ACHN (cell line): ENCODE measurements at places on chromosomes 5 and 9.

DNA sequence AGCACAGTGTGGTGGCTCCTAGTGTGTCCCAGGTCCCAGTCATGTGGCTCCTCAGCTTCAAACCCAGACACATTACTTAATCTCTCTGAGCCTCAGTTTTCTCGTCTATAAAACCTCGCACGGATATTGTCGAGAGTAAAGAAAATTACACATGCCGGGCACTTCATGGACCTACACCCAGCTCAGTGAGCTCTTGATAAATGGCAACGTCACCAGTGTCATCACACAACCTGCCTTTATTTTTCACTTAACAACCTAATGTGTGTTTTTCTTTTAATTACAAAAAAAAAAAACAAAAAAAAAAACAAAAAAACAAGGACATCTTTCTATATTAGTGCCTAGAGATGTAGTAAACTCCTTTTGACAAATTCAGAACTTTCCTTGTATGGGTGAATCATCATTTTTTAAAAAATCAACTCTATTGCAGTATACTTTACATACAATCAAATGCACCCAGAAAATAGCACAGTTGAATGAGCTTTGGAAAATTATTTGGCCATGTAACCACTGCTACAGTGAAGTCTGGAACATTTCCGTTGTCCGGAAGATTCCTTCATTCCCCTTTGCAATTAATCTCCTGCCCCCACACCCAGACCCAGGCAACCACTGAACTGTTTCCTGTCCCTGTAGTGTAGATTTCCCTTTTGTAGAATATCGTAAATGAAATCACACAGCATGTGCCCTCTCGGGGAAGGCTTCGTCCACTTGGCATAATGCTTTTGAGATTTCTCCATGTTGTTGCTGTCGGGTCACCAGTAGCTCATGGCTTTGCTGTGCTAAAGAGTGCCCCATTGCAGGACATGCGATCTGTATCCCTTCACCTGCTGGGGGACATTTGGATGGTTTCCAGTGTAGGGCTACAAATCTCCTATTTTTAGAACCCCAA, 100.4 kb upstream of the LARP1 start:
- DNase-seq = no peak

DNA sequence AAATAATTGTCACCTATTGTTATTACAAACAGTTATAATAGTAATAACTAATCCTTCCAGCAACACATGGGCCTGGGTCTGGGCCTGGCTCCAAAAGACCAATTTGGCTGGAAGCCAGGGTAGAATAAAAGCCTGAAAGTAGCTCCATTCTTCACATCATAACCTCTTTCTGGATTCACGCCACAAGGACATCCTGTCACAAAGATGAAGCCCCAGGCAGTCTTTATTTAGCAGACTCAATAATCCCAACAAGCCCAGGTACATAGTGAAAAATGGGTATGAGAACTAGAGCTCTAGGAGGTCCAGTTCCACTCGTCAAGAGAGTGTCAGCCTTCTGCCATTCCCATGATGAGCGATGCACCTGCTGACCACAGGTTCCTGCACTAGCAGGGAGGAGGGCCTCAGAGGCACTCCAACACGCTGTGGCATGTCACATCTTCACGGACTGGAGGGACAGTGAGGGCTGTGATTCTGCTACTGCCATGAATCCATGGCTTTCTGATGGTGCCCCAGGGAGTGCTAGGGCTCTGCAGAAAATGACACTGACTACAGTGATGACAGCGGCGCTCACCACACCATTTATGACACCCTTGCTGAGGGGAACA, 124.9 kb downstream of the SPOCK1 start:
- DNase-seq = no peak

- no peak for DNase-seq
Measured at GRCh38 chr5:154301726-154302125, 111.2 kb downstream of the GALNT10 start.

DNA sequence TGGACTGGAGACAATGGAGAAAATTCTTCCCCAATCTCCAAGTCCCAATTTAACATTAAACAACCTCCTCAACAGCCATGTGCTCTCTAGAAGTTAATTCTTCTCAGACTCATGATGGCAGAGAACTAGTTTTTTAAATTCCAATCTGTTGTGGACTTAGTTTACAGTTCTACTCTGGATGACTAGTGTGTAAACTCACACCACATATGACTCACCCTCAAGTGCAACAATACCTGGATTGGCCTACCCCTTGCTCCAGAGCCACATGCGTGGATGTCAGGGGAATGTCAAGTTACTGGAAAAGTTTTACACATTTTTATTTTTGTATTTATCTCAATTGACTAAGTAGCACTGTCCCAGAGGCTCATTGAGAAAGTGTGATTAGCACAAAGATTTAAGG, 136.0 kb upstream of the EFNA5 start:
- DNase-seq = no peak

- no peak for DNase-seq
Measured at GRCh38 chr9:14354201-14354600, 40.3 kb upstream of the NFIB start.

DNA sequence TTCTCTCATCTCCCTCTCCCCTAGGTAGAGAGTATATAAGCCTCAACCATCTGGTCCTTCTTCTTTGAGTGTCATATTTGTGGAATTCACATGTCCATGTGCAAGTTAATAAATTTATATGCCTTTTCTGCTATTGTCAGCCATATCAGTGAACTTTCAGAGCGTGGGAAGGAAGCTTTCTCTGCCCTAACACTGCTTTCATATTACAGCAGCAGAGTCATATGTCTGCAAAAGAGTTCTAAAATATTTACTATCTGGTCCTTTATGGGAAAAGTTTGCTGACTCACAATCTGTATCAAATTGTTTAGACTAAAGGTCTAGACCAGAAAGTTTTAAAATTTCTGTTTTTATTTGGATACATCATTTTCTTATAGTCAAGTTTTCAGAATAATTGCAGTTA, 669.0 kb downstream of the LRRC70 start:
- DNase-seq = no peak

- DNase-seq = no peak
Measured at GRCh38 chr9:87748881-87749280, 23.0 kb downstream of the CTSL start.

DNA sequence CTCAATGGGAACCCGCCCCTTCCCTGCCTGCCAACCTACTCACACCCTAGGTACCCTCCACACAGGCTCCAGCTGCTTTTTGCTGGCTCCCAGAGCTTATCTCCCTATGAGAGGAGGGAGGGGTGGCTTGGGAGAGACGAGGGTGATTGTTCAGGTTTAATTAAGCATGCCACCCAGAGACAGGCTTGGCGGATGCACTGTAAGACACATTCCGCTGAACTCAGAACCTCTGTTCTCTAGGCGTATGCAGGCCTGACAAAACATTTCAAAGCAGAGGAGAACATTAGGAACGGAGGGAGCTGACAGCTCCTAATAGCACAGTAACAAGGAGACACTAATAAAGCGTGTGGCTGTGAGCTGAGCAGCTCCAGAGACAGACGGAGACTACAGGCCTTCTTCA, 80.1 kb downstream of the TRIM32 start:
- DNase-seq = no peak

- DNase-seq = no peak
Measured at GRCh38 chr5:22985446-22985845, 132.3 kb upstream of the CDH12 start.

DNA sequence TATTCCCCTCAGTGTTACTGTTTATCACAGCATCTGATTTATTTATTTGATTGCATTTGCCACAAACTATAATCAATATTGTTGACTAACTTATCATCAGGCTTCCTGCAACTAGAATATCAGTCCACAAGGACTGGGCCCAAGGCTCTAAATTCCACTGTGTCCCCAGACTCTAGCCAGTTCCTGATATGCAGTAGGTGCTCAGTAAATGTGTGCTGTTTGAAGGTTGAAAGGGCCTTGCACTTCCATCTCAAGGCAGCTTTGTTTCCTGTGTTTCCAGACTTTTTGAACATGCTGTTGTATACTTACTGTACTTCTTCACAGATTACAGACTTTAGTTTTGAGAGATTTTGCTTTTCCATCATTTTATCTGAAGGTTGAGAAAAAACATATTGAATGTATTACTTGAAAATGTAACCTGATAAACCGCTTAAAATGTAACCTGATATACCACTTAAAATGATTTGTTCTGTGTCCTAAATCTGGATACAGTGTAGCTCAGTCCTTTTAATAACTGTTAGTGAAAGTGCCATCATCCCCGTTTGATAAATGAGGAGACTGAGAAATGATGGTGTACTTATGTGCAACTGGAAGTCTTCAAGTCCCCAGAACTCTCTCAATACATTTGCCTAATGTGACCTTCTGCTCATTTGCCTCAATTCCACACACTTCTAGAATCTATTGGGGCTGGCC, 18.7 kb downstream of the KIAA1191 start:
- DNase-seq = no peak

DNA sequence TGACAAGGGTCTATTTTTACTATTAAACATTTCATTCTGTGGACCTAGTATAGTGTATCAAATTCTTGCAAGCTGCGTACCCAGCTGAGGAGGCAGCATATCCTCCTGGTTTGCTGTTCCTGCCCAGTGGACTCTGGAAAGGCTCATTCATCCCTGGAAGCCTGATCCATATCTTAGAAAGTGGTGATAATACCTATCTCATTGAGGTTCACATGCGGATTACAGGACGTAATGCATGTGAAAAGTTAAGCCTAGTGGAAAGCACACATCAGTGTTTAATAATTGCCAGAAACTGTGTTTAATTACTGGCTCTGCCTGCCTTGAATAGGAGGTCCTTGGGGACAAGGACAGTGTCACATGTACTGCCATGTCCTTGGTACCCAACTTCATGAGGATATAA, 132.0 kb downstream of the FGF10 start:
- no peak for DNase-seq

GRCh38 chr9:89312222-89312571, 1.2 kb downstream of the CKS2 start:
- peak; percentile 48 for DNase-seq

- no peak for DNase-seq
Measured at GRCh38 chr9:117116084-117116483, 298.8 kb downstream of the ASTN2 start.

GRCh38 chr5:110475529-110475928, 250.9 kb downstream of the TMEM232 start:
- DNase-seq = no peak

DNA sequence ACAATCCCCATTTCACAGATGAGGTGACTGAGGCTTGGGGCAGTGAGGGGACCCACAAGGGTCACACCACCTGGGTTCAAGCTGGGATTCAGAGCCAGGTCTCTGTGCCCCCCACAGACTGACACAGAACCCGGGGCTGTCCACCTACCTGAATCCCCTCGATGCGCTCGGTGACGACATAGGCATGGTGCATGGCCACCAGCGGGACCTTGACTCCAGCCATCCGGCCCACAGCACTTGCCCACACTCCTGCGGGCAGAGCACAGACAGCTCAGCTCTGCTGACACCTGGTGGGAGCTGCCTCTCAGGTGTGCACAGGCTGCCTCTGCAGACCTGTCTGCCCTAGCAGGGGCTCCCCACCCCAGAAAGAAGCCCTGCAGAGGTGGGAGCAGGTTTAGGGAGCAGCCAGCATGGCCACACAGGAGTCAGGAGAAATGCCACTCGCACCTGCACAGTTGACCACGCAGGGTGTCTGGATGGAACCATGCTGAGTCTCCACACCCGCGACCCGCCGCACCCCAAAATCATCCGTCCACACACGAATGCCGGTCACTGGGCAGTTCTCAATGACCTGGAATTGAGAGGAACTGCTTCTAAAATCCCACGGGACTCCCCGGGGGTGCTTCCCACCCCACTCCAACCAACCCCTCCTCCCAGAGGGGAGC, 8.4 kb downstream of the SARDH start:
- DNase-seq = no peak

GRCh38 chr9:35481347-35481975, 8.4 kb upstream of the RUSC2 start:
- DNase-seq = peak; percentile 70

- DNase-seq = no peak
Measured at GRCh38 chr9:68970151-68970550, 43.8 kb downstream of the PRKACG start.

DNA sequence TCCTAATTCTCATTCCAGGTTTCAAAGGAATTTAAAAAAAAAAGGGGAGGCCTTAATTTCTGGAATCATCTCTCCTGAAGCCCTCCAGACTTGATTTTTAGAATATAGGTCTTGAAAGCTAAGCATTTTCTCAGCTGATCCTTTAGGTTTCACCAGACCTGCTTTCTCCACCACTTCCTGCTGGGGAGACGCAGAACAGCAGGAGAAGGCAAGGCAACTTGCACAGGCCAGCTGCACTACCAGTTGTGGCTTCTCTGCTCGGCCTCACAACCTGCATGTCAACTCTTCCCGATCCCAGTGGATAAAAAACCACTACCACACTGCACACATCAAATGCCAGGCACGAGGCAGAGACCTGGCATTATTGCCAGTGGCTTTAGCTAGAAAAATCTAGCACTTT, 119.8 kb downstream of the SIL1 start:
- DNase-seq = no peak

- no peak for DNase-seq
Measured at GRCh38 chr9:77021291-77021894, 1.9 kb downstream of the FOXB2 start.

GRCh38 chr9:79236466-79236865, 335.3 kb upstream of the TLE4 start:
- no peak for DNase-seq

DNA sequence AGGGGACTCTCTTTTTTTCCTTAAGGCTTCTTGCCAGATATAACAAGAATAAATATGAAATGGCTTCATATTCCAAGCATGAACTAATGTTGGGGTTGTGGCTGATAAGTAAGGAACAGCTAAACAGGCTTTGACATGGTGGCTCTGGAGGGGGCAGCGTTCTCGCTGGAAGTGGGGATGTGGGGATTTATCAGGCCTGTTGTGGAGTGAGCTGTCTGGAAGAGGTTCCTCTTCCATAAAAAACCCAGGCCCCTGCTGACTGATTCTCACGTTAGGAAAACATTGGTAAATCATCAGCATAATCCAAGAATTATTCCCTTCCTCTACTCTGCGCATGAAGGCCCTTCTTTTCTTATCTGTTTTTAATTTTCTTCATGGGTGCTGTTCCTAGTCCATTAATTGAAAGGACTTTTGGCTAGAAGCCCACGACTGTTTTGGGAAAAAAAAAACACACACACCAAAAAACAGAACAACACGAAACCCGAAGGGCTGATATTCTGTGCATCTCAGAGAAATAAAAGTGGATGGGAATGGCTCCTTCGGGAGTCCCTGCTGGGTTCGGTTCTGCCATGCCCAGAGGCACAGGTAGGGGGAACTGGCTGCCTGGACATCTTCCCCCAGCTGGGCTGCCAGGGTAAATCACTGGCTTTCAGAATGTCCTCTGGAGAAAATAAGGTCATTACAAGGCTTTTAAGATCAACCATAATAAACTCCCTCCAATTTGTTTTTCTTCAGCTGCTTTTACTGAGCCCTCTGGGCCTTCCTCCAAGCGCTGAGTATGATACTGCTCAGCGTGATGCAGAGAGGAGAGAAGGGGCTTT, 297.0 kb downstream of the SLIT3 start:
- no peak for DNase-seq

DNA sequence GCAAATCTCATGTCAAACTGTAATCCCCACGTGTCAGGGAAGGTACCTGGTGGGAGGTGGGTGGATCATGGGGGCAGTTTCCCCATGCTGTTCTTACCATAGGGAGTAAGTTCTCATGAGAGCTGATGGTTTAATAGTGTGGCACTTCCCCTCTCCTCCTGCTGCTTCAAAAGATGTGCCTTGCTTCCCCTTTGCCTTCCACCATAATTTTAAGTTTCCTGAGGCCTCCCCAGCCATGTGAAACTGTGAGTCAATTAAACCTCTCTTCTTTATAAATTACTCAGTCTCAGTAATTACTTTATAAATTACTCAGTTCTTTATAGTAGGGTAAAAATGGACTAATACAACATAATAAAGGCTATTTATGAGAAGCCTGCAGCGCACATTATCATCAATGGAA, 7.1 kb upstream of the CNTRL start:
- no peak for DNase-seq
